Esophagus muscularis mucosa (tissue), 4 donors: ENCODE measurements at places on chromosomes 3 and 15.

GRCh38 chr3:60216462-60217075 lies 1034.7 kb downstream of the FHIT start:
- DNase-seq = no peak

DNA sequence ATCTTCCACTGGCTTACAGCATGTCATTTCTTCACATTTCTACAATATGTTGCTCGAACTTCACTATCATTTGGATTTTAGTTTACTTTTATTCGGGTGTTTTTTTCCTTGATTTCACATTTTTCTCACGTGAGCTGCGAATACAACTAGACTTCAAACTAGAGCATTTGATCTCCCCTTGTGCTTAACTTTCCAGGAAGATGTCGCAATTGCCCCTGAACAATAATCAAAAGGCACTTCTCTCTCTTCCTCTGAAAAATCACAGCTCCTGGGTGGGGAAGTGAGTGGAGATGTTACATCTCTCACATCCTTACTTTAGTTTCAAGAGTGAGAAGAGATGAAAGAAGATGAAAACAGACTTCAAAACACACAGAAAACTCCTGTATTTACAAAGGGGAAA lies 587.9 kb downstream of the TBL1XR1 start:
- no peak for DNase-seq

GRCh38 chr3:46369675-46370132 lies 1.0 kb upstream of the CCR5 start:
- DNase-seq = no peak

GRCh38 chr3:187705164-187705563 lies 2.8 kb upstream of the RTP2 start:
- DNase-seq = no peak

DNA sequence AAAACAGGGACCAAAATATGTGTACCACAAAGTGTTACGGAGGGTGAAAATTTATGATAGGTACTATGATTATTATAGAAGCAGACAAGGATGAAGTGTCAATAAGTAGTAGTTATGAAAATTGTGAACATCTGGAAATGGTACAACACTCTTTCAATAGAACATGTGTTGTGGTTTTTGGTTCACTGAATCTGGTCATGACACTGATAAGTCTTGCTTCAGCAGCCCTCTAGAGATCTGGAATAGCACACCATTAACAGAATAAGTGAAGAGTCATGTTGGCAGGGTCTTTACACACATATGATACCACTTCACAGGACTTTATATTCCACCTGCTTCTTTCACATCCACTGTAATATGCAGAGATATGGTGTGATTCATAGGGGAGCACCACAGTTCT lies 985.2 kb upstream of the SEMA6D start:
- DNase-seq = no peak

GRCh38 chr15:96327155-96327741 lies 3.3 kb upstream of the NR2F2 start:
- DNase-seq = no peak

DNA sequence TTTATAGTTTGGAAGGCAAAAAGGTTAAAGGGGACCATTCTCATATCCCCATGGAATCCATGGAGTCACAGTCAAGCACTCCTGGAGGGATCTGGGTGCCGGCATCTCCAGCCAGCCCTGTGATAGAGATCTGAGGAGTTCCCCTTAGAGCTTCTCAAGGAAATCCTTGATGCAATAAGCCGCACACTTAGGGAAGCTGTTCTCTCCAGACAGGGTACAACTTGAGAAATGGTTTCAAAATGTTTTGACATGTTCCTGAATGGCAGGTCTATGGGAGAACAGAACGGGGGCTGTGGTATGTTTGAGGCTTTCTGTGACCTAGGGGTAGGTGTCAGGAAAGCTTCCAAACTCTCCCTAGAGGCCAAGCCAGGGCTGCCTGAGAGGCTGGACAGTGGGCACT lies 292.9 kb downstream of the TLE3 start:
- no peak for DNase-seq

- no peak for DNase-seq
Observed at GRCh38 chr15:99707473-99708270, 25.6 kb downstream of the LYSMD4 start.

GRCh38 chr3:42498791-42499477 lies 3.5 kb upstream of the VIPR1 start:
- DNase-seq = no peak

- DNase-seq = no peak
Observed at GRCh38 chr3:179250803-179251476, at the start of gene KCNMB3. Gene KCNMB3 (minus strand): TSS chr3:179251114. CDS start chr3:179250990, 124 bp downstream.

GRCh38 chr3:149319750-149320149 lies 13.7 kb downstream of the TM4SF18 start:
- DNase-seq = no peak

DNA sequence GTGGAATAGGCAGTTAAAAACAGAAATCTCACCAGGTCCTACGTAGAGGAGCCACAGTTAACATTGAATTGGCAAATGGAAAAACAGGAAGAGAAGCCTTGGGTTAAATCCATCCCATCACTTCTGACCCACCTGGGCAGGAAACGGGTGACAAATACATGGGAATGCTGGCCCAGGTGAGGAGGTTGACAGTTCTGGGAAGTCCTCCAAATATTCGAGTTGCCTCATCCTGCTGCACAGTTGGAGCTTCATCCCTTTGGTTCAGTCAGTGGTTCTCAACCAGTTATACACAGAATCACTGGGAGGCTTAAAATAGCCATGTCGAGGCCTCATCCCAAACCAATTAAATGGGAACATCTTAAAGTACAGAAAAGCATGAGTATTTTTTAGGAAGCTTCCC lies 5.3 kb downstream of the MYZAP start:
- DNase-seq = no peak

DNA sequence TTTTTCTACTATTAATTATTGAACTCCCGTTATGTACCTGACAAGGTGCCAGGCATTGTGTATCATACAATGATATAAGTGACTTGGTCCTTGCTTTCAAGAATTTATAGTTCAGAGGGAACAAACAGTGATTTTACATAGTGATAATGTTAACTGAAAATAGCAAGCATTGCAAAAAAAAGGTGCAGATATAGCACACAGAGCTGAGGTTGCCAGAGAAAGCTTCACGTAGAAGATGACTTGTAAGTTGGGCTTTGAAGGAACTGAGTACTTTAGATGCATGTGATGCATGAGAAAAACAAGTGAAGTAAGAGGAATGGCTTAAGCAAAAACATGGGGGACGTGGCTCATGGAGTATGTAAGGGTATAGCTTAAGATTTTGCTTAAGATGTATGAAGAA lies 584.5 kb downstream of the NAALADL2 start:
- DNase-seq = no peak

GRCh38 chr3:66248641-66249040 lies 27.8 kb downstream of the SLC25A26 start:
- DNase-seq = no peak

DNA sequence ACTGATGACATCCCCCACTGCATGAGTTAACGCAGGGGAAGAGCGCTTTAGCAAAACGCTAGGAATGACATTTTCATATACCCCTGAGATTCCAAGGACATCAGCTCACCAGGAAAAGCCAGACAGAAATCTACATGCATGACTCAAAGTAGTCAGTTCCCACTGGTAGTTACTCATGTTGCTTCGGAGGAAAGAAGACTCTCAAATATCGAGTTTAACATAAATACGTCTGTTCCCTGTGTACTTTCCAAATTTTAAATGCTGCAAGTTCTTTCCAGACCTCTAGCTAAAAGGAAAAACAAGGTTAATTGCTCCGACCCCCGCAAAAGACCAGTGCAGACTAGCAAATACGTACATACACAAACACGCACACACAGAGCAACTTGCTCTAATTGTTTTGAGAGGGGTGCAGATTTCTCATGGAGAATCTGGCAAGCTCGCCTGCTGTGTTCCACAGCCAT lies 115.4 kb upstream of the PRICKLE2 start:
- DNase-seq = peak; percentile 50

GRCh38 chr3:150681057-150681456 lies 22.7 kb downstream of the ERICH6 start:
- DNase-seq = no peak

DNA sequence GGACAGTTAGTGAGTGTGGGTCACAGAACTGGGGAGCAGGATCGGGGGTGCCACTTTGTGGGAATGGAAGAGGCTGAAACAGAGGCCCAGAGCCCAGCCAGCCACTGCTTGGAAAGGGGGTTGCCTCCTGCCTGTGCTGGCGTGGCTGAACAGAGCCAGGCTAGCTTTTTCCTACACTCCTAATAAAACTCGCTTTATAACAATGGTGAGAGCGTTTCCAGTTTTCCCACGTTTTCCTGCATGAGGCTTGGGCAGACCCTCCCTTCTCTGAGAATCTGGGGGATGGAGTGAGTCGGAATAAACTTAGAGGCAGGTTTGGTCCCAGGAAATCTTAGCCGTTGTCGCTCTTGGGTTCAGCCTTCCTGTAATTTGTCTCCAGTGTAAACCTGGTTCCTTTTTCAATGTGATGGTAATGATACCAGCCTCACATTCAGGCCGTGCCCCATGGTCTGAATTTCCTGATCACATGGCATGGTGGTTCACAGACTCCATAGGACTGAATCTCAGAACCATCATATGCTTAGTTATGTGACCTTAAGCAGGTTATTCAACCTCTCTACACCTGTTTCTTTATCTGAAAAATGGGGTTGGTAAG lies 6.5 kb upstream of the FGD5 start:
- no peak for DNase-seq

DNA sequence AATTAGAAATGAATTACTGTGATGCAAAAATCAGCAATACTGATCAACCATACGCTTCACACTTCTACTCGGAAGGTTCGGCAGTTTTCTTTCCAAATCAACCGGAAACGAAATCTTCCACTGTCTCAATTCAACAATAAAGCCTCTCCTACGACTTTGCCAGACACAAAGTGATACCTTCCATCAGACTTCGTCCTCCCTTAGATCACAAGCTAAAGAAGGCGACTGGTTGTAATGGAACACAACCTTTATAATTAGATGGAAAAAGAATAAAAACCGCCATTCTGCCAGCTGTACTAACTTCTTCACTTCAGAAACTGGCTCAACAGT lies 618 bp downstream of the PARL start:
- DNase-seq = no peak

DNA sequence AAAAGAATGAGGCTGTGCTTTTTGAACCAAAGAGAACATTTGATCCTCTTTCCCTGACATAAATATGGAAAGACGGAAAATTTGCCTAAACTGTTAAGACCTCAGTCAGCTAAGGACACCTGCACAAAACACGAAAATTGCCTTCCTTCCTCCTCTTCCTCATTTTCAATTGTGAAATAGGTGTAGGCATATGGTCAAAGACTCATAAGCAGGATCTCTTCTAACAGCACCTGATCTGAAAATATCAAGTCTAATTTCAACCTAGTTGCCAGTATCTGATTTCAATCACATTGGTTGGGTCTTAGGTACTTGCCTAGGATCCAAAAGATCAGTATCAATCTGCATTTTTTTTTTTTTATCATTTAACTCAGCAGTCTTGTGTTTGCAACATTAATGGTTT lies 215.7 kb upstream of the SLC2A2 start:
- no peak for DNase-seq

GRCh38 chr15:91098451-91098850 lies 1.6 kb upstream of the SV2B start:
- no peak for DNase-seq

DNA sequence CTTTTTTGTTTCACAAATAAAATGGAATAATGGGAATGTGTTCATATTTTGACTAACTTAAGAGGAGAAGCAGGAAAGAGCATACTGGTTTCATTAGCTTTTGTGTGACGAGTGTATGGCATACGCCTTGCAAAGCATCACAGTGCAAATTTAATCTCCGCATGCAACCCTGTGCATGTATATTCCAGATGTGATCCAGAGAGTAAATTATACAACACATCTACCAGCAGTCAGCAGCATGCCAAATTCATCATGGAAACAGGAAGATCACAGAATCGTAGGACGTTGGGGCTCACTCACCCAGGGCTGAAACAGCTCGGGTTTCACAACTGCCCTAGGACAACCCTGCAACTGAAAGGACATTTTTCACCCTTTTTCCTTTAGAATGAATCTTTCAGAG lies 53.4 kb downstream of the ADAMTS9 start:
- no peak for DNase-seq

- no peak for DNase-seq
Observed at GRCh38 chr3:46896386-46896785, 18.9 kb downstream of the PTH1R start.

DNA sequence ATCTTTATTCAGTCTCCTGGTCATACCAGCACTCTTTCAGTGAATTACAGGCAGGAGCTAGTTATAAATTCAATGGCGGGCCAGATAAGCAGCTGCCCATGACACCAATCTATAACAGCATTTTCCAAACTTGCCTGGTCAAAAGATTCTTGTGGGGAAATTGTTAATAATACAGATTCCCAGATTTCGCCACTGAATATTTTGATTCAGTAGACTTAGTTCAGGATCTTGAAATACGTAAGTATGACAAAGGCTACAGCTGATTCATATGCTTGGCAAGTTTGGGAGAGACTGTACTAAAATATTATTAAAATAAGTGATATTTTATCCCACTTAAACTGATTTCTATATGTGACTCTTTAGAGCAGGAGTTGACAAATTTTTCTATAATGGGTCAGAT lies 119.3 kb downstream of the TMCO5A start:
- DNase-seq = no peak

GRCh38 chr3:126865736-126866135 lies 117.2 kb upstream of the PLXNA1 start:
- DNase-seq = no peak

GRCh38 chr3:67819447-67819846 lies 165.0 kb upstream of the SUCLG2 start:
- DNase-seq = no peak

GRCh38 chr3:123085293-123085931 lies 18.6 kb downstream of the PDIA5 start:
- no peak for DNase-seq

GRCh38 chr15:67051088-67052045 lies 14.0 kb upstream of the SMAD3 start:
- DNase-seq = no peak

DNA sequence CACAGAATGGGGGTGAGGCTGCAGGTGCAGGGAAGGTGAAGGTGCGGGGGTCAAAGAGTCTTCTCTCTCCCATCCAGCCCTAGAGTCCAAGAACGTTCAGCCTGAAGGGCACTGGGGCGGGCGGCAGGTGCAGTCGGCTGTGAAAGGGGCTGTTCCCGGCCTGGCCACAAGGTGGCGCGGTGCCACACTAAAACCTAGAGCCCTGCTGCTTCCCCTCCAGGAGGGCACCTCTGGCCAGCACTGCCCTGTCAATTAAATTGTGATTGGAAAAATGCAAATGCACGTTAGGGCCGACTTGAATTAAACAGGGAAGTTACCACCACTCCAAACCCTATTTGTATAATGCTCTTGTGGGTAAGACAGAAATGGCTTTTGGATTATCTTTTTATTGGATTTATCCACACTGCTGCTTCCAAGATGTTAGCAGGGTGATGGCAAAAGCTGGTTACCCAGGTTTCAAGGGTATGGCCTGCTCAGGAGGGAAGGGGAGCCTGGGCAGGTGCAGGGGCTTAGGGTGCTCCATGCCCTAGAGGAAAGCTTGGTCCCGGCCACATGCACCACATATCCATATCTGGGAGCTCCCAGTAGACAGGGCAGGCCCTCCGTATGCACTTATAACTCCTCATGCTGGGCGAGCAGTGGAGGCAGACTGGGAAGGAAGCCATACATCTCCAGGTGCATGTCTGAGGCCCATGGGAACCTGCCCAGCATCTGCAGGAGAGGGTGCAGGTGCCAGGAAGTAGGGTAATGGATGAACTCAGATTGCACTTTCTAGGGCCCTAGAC lies 119.8 kb downstream of the ADCY5 start:
- DNase-seq = peak; percentile 94
